ENCODE measurements at places on chromosomes 6 and 20. TPM values are rescaled to one million over a fixed set of nuclear protein-coding genes. Genes with fewer than 3 reads are reported as not detected.

DNA sequence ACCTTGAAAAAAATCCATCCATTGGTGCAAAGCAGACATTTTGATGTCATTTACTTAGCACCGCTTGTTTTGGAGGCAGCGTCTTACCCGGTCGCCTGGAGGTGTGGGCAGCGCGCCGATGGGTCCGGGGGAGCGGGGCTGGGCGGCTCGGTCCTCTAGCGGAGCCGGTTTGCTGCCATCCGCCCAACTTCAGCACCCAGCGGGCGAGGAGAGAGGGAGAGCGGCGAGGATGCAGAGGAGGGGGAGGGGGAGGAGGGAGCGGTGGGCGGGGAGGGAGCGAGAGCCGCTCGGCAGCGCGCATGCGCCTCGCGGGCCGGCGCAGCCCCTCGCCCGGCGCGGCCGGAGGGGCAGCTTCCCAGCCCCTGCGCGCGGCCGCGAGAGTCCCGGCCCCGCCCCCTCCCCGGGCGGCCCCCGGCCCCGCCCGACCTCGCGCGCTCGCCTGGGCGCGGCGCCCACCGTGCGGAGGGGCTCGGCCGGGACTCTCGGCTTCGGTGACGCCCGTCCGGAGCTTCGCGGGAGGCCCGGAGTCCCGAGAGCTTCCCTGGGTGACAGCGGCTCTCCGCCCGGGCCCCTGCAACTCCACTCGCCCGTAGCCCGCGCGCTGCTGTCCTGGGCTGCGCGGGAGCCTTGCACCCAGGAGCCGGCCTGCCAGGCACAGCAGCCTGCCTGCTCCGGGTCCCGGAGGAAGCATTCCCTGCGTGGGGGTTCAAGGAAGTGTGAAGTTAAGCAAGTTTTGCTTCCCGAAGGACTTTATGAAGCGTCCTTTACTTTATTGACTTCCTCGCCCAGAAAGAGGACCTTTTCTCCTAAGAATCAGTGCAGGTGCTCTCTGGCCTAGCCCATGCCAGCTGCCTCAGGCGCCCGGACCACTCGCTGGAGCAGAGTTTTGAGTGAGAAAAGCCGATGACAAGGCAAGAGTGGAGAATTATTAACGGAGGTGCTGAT lies at the start of gene RGS17:
RGS17 (minus strand) TSS at position 246 of the 945 bp plus-strand sequence. CDS start 87,264 bp downstream, outside the sequence.
- no peak for DNase-seq

DNA sequence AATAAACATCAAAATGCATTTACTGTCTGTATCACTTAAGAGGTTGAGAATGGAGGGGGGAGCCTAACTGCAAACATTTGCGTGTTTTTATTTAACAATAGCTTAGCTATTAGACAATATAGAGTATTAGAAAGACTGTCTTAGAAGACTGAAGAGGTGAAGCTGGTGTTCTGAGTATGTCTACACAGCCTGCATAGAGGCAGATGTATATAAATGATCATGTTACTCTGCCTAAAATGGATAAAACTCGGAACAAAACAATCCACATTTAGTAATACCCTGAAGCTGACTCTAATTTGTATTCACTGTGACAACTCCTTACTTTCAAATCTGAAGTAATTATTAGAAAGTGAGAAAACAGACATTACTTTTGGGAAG lies 181.9 kb downstream of the GMPR start:
- DNase-seq, result no peak

Gene SLC17A1
- total RNA-seq, result not detected

Gene C20orf202
- total RNA-seq, result not detected

Gene MYT1
- total RNA-seq, result not detected

Gene BMP2
- total RNA-seq, result 5.0 TPM
